ENCODE measurements at places on chromosomes 13 and 19. TPM values are rescaled to one million over a fixed set of nuclear protein-coding genes. Genes with fewer than 3 reads are reported as not detected.

- no peak for DNase-seq
These were observed 2.0 kb upstream of the RCBTB1 start for GRCh38 chr13:49587311-49587847.

DNA sequence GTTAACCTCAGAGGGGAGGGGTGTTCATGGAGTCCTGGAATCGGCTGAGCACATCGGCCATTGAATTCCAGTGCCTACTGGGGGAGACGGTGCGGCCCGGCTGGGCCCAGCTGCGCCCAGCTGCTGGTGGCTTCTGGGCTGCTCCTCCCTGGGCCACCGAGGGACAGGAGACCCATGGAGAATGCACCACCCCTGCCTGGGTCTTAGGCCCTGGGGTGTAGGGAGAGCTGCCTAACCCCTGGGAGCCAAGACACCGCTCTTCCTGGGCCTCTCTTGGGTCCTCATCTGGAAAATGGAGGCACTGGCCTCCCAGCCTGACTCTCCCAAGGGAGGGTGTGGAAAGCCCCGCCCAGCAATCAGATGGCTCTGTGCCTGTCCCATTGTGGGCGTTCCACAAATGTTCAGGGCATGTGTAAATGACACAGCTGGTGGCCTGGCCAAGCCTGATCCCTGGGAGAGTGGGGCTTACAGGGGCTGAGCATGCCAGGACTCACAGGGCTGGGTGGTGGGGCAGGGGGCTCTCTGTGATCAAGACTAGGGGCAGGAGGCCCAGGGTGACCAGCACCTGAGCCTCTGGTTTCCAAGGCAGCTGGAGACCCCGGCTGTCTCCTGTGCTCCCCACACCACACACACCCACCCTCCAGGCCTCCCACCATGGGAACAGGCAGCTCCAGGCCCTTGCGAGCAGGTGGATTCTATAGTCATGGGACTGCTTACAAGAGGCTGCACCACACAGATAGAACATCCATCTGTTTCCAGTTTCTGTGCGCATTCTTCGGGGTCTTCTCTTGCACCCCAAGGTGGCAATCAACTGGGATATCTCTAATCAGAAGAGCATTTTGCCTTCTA, 150.9 kb downstream of the URI1 start:
- no peak for DNase-seq

GRCh38 chr13:51576754-51577153, 7.5 kb upstream of the WDFY2 start:
- no peak for DNase-seq

DNA sequence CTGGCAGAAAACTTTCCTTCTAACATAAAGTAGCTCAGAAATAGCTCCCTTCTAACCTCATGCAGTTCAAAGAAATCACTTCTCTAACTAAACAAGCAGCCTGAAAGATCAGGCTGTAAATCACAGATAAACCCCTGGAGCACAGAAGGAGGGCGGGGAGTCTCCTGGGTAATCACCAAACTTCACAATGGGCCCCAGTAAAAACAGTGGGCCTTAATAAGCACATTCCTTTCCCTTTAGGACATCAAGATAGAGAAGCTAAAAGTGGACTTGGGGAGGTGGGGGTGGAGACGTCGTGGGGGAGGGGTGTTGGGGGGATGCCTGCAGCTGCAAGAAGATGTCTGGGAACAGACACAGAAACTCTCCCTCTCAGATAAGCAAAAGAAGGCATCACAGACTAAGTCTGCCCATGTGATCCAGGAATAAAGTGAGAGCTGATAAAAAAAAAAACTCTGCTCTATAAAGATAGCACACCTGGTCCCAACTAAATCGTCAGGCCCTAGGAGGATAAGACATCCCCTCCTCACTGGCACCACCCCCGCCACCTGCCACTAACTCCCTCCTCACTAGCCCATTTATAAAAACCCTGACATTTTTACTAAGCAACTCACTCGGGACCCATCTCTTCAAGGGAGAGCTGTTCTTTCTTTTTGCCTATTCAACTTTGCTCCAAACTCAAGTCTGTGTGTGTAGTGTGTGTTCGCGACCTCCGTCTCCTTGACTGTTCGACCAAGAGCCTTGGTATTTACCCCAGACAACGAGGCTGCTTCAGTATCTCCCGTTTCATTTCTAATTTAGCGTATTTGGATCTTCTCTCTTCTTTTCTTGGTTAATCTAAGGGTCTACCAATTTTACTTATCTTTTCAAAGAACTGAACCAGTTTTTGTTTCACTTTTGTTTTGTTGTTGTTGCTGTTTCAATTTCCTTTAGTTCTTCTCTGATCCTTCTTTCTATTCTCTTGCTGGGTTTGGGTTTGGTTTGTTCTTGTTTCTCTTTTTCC, 31.7 kb downstream of the DNAJC15 start:
- DNase-seq, result peak; percentile 36

GRCh38 chr19:50258918-50259372, 55.5 kb downstream of the MYH14 start:
- DNase-seq, result peak; percentile 58

DNA sequence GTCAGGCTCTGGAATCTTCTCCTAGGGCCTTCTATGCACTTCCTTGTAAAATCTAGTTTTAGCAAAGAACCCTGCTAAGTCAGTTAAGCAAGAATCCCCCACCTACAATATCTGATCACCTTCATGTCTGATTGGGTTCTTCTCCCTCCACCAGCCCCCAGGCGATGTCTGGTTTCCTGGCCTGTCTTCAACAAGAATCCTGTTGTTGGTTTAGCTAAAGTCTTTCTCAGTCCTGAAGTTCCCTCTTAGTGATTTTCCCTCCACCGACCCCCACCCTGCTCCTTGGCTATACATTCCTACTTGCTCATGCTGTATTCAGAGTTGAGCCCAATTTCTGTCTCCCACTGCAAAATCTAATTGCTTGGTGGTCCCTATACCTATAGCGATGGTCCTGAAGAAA, 35.2 kb upstream of the SLC46A3 start:
- DNase-seq, result no peak

GPR18 gene
- 6.0 TPM for total RNA-seq

CYP4F2 gene
- not detected for total RNA-seq

ZNF737 gene
- total RNA-seq, result 16.4 TPM

NLRP13 gene
- total RNA-seq, result not detected

C19orf67 gene
- total RNA-seq, result 0.39 TPM

OR7D2 gene
- total RNA-seq, result 0.05 TPM

Measured in activated CD4-positive, alpha-beta T cell treated with anti-CD3 and anti-CD28 coated beads for 36 hours (primary cell).